ENCODE measurements at places on chromosomes 7 and 10.
A peak's percentile ranks its signal among the peaks of the same experiment; 100 is the strongest.

DNA sequence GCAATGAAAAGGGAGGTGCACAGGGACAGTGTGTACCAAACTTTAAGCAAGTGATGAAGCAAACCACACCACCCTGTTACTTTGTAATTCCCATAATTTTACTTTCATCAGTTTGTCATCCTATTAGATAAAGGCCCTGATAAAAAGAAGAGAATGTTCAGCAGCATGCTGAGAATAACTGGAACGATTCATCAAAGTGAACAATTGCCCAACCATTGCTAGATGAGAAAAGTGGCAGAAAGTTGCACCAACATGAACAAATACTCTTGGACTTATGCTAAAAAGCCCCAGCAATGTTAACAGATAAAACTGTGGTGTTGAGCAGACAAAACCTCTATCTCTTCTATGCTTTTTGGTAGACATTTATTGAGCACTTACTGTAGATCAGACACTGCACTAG is 75.5 kb upstream of the PCGF5 start:
- DNase-seq = no peak

GRCh38 chr10:3398825-3399646 is 226.5 kb upstream of the PITRM1 start:
- DNase-seq = no peak

- no peak for DNase-seq
Observed at GRCh38 chr7:135600226-135600625, 42.5 kb downstream of the NUP205 start.

- DNase-seq = no peak
Observed at GRCh38 chr10:70319824-70320223, 36.0 kb upstream of the NPFFR1 start.

GRCh38 chr7:108492742-108493141 is 33.2 kb downstream of the PNPLA8 start:
- DNase-seq = no peak

DNA sequence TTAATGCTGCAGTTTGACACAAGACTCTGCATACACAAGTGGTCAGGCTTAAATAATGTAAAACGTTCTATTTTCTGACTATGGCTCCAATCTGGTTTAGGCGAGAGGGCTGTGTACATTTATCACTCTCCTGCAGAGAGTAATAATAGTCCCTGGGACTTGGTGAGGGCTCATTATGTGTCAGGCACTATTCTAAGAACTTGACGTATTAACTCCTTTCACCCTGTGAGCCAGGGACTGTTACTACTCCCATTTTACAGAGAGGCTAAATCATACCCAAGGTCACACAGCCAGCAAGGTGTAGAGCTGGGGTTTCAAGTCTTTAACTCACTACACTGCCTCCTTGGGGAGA is 187.2 kb upstream of the LYZL2 start:
- DNase-seq = no peak

- DNase-seq = no peak
Observed at GRCh38 chr10:119166564-119166963, 1.1 kb upstream of the SFXN4 start.

- DNase-seq = no peak
Observed at GRCh38 chr7:88398459-88398858, 91.8 kb upstream of the STEAP4 start.

DNA sequence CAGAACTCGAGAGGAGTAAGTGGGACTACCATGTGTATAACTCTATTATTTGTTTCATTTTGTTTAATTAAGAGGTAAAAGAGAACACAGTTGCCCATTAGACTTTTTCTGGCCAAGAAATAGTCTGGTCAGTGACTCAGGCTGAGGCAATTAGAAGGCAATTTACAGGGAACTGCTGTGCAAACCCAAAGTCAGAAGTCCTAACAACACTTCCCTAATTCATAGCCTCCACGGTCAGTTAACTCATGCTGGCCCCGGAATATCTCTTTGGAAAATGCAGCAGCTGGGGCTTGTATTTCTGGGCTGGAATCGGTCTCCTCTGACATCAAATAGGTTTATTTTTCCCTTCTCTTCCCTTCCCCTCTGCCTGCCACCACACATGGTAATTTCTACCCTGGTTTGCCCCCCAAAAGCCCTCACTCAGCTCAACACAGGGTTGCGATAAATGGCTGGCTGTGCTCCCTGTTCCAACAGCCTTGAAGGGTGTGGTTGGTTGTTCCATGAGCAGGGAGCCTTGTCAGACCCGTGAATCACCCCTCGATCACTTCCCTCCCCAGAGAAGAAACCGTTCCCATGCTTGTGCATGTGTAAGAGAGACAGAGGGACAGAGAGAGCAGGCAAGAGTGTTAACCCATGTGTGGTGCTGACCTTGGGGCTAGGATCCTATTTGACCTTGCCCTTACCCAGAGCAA is 5.3 kb downstream of the SH3PXD2A start:
- DNase-seq = no peak

DNA sequence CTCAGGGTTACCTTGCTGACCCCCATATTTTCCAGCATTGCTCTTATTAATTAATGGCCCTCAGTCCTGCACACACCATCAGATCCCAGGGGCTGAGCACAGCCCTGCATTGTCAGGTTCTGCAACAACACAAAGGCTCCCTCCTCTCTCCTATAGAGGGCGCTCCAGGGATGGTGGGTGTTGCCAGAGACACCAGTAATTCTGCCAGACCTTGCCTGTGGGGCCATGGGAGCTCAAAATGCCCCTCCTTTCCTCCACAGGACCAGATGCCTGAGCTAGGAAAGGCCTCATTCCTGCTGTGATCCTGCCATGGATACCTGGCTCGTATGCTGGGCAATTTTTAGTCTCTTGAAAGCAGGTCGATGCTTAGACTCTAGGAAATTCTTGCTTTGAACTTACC is 42.8 kb upstream of the PRSS58 start:
- DNase-seq = no peak

GRCh38 chr10:88991161-88991898 is 732 bp downstream of the FAS start:
- DNase-seq = no peak

- no peak for DNase-seq
Observed at GRCh38 chr10:131251146-131251541, 60.4 kb downstream of the TCERG1L start.

GRCh38 chr7:75900617-75901315 is 14.2 kb upstream of the POR start:
- DNase-seq = no peak

GRCh38 chr7:10034843-10035556 is 938.7 kb upstream of the PHF14 start:
- no peak for DNase-seq

DNA sequence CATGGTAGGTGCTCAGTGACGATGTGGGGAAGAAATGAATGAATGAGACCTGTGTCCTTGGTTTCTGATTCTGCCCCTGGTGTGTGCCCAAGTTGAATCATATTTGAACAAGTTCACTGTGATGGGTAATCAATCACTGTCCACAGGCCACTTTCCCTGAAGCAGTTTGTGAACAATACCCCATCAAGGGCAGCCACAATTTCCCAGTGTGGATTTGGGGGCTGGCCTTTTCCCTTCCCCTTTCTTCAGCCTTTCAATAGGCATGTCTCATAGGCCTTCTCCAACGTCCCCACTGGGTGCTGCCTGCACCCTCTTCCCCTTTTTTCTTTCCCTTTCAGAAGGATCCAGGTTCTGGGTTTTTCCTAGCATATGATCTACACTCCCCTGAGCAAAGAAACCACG is 64.7 kb downstream of the CREB5 start:
- DNase-seq = no peak

- DNase-seq = no peak
Observed at GRCh38 chr7:100801833-100802568, 25.3 kb downstream of the EPHB4 start.

- DNase-seq = no peak
Observed at GRCh38 chr7:133349101-133349500, 96.2 kb downstream of the EXOC4 start.

DNA sequence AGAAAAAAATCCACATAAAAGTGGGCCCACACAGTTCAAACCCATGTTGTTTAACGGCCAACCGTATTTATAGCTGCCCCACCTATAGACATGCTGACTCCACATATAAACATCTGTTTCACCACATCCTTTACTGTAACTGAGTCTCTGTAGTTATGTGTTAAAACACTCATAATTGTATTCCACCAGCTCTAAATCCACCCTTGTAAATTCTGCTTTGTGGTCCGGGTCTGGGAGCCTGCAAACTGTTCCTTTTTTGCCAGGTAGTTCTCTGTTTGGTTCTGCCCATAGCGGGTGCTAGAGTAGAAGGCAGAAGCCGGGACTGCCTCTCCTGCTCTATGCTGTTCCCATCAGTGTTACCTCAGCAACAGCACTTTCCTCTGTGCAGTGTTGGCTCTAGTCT is 20.2 kb upstream of the FHIP2A start:
- no peak for DNase-seq

DNA sequence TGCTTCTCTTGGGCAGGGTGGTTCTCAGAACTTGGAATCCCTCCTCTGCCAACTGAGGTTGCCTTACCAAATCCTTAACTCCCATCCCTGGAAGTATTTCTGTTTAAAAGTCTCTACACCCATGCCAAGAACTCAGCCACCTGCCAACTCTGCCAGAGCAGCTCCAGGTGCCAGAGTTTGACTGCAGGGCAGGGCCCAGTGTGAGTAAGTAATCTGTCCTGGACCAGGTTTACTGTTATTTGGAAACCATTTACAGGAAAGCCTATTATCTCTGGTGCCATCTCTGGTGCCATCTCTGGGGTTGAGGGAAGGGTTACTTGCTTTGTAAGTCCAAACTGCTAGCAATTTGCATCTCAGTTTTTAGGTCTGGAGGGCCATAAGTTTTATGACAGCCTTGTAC is 2.5 kb downstream of the TSPAN15 start:
- DNase-seq = no peak

GRCh38 chr7:68063171-68063570 is 1066.5 kb downstream of the TYW1 start:
- no peak for DNase-seq

- DNase-seq = no peak
Observed at GRCh38 chr10:9853405-9854355, 1164.0 kb upstream of the CELF2 start.

GRCh38 chr7:82714883-82715282 is 271.3 kb upstream of the CACNA2D1 start:
- no peak for DNase-seq

DNA sequence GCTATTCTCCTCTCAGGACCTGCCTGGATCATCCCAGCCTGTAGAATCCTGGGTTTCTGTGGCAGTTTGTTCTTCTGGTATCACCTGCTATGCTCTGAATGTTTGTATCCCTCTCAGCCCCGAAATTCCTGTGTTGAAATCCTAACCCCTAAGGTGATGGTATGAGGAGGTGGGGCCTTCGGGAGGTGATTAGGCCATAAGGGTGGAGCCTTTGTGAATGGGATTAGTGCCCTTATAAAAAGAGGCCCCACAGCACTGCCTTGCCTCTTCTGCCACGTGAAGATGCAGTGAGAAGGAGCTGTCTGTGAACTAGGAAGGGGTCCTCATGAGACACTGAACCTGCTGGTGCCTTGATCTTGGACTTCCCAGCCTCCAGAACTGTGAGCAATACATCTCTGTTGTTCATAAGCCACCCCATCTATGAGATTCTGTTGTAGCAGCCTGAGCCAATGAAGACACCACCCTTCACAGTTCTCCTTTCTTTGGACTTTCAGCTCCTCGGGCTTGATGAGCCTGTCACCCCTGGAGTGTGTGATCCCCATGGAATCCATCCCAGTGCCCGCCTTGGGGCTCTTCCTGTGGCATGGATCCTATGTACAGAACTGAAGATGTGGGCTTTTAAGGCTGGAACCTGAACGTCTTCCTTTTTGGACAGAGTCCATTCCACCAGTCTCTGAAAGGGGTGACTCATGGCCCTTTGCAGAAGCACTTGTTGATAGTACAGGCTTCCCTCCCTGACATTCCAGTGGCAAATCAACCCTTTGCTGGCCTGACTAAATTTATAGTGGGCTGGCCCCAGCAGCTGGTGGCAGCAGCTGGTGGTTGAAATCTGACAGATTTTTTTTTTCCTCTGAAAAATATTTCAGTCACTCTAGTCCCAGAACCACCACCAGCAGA is 138.0 kb downstream of the TACC2 start:
- DNase-seq = no peak

DNA sequence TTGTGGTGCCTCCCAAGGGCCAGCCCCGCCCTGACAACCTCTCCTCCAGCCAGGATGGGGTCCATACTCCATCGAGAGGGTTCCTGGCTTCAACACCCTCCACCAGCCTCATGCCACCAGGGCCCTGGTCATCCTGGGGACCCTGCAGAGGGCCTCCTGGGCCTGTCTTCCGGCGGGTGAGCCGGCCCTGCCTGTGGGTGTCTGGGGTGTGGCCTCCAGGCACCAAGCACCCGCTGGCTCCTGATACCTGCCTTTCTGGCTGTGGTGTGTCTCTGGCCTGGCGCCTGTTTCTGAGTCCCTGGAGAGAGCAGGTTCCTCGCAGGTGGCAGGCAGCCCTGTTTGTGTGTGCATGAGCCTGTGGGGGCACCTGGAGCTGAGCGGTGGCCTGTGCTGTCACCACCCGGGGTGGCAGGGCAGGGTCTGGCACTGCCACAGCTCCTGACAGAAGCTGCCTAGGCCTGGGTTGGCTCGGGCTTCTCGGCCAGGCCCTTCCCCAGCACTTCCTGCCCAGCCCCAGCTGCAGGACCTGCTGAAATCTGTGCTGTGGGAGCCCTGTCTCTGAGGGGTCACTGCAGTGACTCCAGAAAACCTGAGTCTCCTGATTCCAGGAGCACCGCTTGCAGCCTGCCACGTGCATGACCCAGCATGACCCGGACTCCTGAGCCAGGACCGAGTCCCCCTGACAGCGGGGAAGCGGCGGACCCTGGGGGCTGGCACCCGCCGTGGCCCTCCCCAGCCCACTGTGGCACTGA is 18.4 kb downstream of the ADAM8 start:
- no peak for DNase-seq

- no peak for DNase-seq
Observed at GRCh38 chr10:89390476-89391225, 1.8 kb upstream of the IFIT1 start.

DNA sequence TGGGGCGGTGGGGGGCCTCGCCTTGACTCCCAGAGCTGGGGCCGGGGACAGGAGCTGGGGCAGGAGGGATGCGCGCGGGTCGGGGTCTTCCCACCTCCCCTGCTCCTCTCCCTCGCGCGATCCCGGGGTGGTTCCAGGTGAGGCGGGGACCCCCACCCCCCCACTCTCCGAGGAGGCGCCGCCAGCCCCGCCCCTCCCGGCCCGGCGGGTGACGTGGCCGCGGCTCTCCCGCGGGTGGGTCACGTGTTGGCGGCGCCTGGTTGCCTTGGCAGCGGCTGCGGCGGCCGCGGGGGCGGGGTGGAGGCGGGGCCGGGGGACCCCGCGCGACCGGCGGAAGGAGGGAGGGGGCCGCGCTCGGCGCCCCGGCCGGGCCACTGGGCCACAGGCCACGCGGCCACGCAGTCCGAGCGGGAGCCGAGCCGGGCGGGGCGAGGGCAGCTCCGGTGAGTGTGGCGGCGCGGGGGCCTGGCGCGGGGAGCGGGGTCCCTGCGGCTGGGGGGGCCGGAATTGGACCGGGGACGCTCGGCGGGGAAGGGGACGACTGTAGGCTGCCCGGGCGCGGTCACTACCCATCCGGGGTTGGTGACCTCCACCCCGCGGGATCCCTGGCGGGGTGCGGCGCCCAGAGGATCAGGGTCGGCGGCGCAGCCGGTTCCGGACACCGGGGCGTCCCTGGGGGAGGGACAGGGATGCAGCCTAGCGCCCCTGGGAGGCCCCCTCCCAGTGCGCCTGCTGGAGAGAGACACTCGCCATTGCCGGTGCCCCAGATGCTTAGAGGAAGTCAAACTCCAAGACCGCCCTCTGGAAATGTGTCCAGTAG is at the start of gene ORAI2:
Gene ORAI2, plus strand, starts transcription at position 357 of the 820 bp plus-strand sequence. CDS start 5,382 bp downstream, outside the sequence.
- DNase-seq = peak; percentile 83

Data from stimulated activated CD4-positive, alpha-beta T cell treated with anti-CD3 and anti-CD28 coated beads, Interleukin-1b, Interleukin-23, amount 100 ng/mL, for 1 hour (primary cell).